C1 segment of cervical spinal cord (tissue), 14 donors: ENCODE measurements at places on chromosomes 11 and 22.

- DNase-seq = no peak
Observed at GRCh38 chr11:121456151-121456550, 3.4 kb upstream of the SORL1-AS1 start.

- no peak for DNase-seq
Observed at GRCh38 chr11:41379084-41379483, 80.4 kb downstream of the LRRC4C start.

DNA sequence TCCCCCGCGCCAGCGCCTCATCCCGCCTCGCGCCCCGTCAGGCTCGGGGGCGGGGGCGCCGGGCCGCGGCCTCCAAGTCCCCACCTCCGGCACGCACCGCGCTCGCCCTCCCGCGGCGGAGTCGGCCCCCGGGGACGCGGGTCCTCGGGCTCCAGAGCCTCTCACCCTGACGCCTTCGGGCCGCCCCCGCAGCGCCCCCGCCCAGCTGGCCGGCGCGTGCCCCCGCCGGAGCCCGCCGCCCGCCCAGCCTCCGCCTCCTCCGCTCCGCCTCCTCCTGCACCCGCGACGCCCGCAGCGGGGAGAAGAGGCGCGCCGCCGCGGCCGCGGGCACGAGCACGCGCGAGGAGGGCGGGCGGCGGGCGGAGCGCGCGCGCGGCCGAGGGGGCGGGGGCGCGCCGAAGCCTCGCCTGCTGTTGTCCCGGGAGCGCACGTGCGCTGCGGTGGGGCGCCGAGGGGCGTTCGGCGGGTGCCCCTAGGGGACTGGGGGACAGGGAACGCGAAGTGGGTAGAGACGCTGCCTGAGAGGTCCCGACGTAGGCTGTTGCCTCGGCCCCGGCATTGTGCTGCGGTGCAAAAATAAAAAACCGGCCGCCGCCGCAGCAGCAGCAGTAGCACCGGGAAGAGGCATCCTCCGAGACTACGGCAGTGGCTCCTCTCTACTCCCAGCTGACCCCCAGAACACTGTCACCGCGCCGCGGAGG, 87.4 kb upstream of the ARHGAP32 start:
- DNase-seq = peak; percentile 58

- no peak for DNase-seq
Observed at GRCh38 chr11:119709171-119709570, 19.8 kb downstream of the NECTIN1 start.

DNA sequence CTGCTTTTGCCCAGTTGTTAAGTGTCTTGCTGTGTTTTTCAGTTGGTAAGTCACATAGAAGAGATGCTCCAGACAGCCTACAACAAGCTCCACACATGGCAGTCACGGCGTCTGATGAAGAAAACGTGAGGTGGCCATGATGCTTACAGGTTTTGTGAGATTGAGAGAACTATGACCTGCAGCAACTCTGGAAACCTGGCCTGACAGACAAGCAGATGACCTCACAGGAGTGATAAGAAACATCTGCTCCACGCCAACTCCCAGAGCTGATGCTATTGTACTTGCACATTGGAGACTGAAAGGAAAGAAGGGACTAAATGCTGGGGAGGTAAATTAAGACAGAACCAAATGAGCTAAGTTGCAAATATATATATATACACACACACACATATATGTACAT, 28.6 kb upstream of the LDHA start:
- DNase-seq = no peak

DNA sequence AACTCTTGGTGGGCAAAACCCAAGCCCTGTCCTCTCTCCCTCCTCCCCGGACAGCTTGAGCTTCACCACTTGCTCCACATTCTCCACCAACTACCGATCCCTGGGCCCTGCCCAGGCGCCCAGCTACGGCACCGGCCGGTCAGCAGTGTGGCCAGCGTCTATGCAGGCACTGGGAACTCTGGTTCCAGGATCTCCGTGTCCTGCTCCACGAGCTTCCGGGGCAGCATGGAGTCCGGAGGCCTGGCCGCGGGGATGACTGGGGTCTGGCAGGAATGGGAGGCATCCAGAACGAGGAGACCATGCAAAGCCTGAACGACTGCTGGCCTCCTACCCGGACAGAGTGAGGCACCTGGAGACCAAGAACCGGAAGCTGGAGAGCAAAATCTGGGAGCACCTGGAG, 68.9 kb upstream of the RTL6 start:
- no peak for DNase-seq

GRCh38 chr22:32331918-32332725, 25.5 kb upstream of the RFPL3 start:
- DNase-seq = no peak
